ENCODE measurements at places on chromosomes 13 and 19.

- no peak for DNase-seq
Measured at GRCh38 chr13:30030141-30030750, 179.8 kb upstream of the UBL3 start.

DNA sequence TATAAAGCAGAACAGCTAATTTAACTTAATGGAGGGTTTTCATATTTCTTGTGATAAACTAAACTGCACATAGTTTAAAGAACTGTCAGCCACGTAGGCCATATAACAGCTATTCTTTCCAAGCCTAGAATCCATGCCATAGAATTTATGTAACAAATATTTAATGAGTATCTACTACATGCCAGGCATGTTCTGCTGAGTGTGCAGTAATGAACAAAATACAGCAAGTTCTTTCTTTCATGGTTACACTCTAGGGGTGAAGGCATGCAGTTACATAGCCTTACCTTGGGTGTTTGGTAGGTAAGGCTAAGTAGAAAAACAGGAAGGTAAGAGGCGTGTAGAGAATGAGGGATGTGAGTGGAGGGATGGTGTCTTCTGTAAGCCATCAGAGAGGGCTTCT is 4.6 kb downstream of the URI1 start:
- DNase-seq: no peak

- no peak for DNase-seq
Measured at GRCh38 chr19:8664671-8665057, 33.9 kb downstream of the ACTL9 start.

GRCh38 chr13:108342369-108343289 is 73.1 kb downstream of the TNFSF13B start:
- no peak for DNase-seq

Measured in activated naive CD4-positive, alpha-beta T cell treated with anti-CD3 and anti-CD28 coated beads, Interleukin-2, amount 50 U/mL, for 72 hours (primary cell).